ENCODE measurements at places on chromosomes 4 and X.

DNA sequence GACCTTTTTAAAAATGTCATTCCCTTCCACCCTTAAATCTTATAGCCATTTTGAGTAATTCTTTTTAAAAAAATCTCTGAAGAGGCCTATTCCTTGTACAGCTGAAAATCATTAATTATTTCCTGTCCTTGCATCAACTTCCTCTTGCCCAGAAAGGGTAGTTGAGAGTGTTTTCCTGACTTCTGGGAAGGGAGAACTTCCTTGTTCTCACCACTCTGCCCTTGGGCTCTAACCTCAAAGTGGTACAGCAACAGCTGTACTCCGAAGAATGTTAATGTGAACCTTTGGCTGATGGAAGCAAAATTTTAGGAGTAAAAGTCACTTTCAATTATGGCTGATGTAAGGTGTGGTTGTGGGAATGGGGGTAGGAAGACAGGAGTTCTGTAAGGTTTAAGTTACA is 15.1 kb upstream of the FABP2 start:
- no peak for DNase-seq
- H3K36me3 ChIP-seq = no peaks in the 10 kb centered on the region
- H3K4me1 ChIP-seq = no peaks in the 10 kb centered on the region
- no peak overlapping the region for H3K27ac ChIP-seq
- no peak overlapping the region for H3K4me3 ChIP-seq

GRCh38 chr4:59700651-59701050 is 1499.5 kb upstream of the ADGRL3 start:
- no peaks in the 10 kb centered on the region for H3K36me3 ChIP-seq
- H3K27me3 ChIP-seq = no peaks in the 10 kb centered on the region
- no peaks in the 10 kb centered on the region for H3K4me1 ChIP-seq
- no peak overlapping the region for H3K4me3 ChIP-seq

DNA sequence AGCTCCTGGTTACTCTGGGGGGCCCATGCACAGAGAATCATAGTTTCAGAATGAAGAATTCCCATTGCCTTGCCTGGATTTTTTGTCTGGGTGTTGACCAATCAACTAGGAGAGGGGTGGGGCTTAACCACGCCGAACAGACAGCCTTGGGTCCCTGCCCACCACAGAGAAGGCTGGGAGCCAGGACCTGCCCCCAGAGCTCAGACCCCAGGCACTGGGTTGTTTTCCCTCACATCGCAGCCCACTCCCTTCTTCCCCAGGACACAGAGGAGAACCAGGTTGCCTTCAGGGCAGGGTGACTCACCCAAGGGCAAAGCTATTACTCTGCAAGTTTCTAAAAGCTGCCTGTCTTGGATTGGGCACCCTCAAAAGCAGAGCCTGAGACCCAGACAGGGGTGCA is 23.3 kb upstream of the CRMP1 start:
- H3K27me3 ChIP-seq = 0 out of 2 replicates have a peak, but pooled peaks cover 3% of the 10 kb centered on the region
- DNase-seq = no peak
- no peaks in the 10 kb centered on the region for H3K4me1 ChIP-seq
- no peaks in the 10 kb centered on the region for H3K36me3 ChIP-seq
- H3K27ac ChIP-seq = no peak overlapping the region

DNA sequence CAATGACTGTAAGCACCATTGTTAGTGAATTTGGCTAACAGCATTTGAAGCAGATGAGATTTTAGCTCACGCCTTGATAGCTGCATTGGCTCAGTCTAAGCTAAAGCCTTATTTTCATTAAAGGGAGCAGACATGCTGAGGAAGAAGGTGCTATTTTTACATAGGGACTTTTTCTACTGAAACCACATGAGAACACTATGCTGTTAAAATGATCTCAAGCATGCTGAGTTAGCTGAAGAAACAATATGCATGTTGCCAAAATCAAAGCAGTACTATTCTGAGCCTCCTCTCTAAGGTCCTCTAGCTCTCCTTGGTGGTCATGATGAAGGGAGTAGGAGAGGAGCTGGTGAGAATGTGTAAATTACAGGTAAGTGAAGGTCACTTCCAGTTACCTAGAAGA is 134.4 kb upstream of the JADE1 start:
- H3K4me3 ChIP-seq = no peak overlapping the region
- H3K4me1 ChIP-seq = no peaks in the 10 kb centered on the region
- H3K36me3 ChIP-seq = no peaks in the 10 kb centered on the region
- no peaks in the 10 kb centered on the region for H3K27me3 ChIP-seq
- DNase-seq = no peak

GRCh38 chr4:121706595-121707021 is 9.8 kb upstream of the ANXA5 start:
- H3K36me3 ChIP-seq = no peaks in the 10 kb centered on the region
- H3K4me1 ChIP-seq = peaks cover 25% of the 10 kb centered on the region
- no peak overlapping the region for H3K27ac ChIP-seq
- peak; percentile 83 for DNase-seq

GRCh38 chr4:11042760-11043159 is 358.2 kb upstream of the CLNK start:
- no peaks in the 10 kb centered on the region for H3K4me1 ChIP-seq
- no peaks in the 10 kb centered on the region for H3K36me3 ChIP-seq
- H3K27me3 ChIP-seq = no peaks in the 10 kb centered on the region
- no peak overlapping the region for H3K4me3 ChIP-seq
- no peak overlapping the region for H3K27ac ChIP-seq

DNA sequence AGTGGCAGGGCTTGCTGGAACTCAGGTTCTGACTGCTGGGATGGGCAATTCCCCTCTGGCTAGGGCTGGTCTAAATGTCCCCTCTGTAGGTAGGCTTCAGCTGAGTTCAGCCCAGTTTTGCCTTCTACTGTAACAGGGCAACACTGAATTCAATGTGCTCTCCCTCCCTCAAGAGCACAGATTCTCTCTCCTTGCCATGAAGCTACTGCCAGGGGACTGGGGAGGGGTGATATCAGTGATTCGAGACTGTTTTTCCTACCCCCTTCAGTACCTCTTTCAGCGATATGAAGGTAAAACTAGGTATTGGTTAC is 23.4 kb upstream of the STPG2 start:
- H3K4me1 ChIP-seq = no peaks in the 10 kb centered on the region
- H3K27me3 ChIP-seq = no peaks in the 10 kb centered on the region
- no peak overlapping the region for H3K27ac ChIP-seq
- H3K4me3 ChIP-seq = no peak overlapping the region
- H3K36me3 ChIP-seq = no peaks in the 10 kb centered on the region
- DNase-seq = no peak

DNA sequence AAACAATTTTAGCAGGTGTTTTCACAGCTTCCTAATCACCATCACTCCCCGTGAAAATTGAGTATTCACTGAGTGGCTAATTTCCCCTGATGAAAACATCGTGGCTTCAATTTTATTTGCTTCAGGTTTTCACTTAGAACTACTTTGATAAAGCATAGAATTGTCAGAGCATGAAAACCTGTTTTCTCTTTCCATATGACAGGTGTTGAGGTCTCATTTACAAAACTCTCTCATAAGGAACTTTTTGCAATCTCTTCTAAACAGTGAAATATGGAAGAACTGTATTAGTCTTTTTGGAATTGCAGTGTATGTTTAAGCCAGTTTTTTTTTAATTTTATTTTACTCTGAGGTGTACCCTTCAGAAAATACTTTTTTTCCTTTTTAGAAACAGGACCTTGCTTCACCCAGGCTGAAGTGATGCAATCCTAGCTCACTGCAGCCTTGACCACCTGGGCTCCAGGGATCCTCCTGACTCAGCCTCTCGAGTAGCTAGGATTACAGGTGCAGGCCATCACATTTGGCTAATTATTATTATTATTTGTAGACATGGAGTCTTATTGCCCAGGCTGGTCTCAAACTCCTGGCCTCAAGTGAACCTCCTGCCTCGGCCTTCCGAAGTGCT is 111.2 kb upstream of the RAPGEF2 start:
- DNase-seq = no peak
- H3K36me3 ChIP-seq = no peaks in the 10 kb centered on the region
- H3K4me1 ChIP-seq = no peaks in the 10 kb centered on the region

DNA sequence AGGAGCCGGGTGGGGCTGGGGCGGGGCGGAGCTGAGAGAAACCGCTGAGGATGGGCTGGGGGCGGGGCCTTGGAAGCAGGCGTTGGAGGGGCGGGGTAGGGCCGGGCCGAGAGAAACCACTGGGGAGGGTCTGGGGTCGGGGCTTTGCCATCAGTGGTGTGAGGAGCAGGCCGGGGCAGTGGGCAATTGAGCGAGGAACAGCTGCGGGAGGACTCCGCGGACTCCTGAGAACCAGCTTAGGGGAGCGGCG is 1.3 kb upstream of the EOLA2 start:
- no peaks in the 10 kb centered on the region for H3K36me3 ChIP-seq
- H3K4me3 ChIP-seq = peak overlapping the region; percentile 70
- peak overlapping the region; percentile 98 for H3K27ac ChIP-seq
- no peak for DNase-seq

GRCh38 chr4:80409809-80410208 is 74.3 kb downstream of the CFAP299 start:
- DNase-seq = no peak
- H3K36me3 ChIP-seq = no peaks in the 10 kb centered on the region
- H3K4me3 ChIP-seq = no peak overlapping the region
- H3K27me3 ChIP-seq = no peaks in the 10 kb centered on the region
- H3K4me1 ChIP-seq = peaks cover 3% of the 10 kb centered on the region

All from GM23248 (cell line).